ENCODE measurements at places on chromosomes 7 and 10.

- DNase-seq: no peak
Observed at GRCh38 chr10:122417667-122418066, 36.8 kb upstream of the ARMS2 start.

GRCh38 chr7:12133865-12134264 is 77.2 kb upstream of the TMEM106B start:
- DNase-seq: no peak

- no peak for DNase-seq
Observed at GRCh38 chr10:22620929-22621328, 93.4 kb downstream of the PIP4K2A start.

DNA sequence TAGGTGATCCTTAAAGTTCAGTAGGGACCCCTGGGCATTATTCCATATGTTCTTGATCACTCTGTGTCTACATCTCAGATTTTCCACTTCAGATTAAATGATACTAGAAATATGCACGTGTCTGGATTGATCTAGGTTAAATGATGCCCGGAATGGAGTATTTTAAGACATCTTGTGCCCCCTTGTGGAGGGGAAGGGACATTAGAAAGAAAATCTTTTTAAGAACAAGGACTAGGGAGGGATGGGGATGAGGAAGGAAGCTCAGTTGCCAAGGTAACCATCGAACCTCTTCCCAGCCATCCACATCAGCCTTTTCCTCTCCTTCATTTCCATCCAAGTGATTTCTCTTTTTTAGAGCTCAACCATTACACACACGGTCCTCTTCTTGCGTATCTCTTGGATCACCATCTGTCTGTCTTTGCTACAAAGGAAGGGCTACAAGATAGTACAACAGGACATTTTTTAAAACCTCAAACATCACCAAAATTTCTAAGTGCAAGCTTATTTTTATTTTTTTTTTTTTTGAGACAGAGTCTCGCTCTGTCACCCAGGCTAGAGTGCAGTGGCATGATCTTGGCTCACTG is 40.5 kb downstream of the PRSS2 start:
- no peak for DNase-seq

DNA sequence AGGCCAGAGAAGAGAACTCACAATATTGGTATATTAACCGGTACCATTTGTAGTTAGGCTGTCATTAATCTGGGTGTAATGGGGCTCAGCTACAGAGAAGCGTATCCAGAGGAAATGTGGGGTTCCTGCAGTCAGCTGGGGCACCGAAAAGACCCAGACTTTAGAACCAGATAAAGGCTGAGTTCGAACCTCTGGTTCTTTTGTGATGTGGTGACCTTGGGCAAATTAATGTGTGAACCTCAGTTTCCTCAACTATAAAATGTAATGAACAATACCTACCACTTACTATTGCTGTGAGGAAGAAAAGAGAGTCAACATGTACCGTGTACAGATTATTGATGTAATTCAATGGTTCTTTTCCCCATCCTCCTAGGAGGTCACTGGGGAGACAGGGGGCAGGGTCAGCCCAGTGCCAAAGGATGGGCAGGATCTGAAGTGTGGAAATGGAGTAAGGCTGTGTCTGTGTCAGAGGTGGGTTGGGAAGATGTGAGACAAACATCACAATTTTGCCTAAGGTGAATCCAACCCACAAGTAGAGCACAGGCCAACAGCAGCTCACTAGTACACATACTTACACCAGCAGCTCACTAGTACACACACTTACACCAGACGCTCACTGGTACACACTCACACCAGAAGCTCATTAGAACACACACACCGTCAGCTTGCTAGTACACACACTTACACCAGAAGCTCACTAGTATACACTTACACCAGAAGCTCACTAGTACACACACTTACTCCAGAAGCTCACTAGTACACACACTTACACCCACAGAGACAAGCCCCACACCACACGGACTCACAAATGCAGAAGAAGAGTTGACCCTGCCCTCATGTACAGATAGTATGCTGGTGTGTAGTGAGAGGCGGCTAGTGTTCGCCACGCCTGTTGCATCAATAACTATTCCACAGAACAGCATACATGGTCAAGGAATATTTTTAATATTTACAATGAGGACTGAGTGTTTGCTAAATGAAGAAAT is 28.0 kb downstream of the PRSS2 start:
- no peak for DNase-seq

GRCh38 chr10:74823791-74824183 is 2.6 kb upstream of the KAT6B start:
- DNase-seq: no peak

GRCh38 chr10:10684972-10685371 is 332.7 kb upstream of the CELF2 start:
- no peak for DNase-seq

DNA sequence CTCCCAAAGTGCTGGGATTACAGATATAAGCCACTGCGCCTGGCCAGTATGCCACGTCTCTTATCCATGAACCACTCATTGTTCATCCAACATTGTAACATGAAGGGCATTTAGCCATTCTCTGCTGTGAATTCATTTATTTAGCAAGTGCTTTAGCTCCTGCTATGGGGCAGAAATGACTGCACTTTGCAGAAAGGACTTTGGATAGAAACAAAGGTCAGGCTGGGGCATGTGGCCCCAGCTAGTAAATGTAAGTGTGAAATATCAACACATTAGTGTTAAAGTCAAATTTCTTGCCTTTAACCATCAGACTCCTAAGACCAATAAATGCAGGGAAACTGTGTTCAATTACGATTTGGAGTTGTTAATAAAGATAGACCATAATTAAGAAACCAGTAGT is 27.7 kb upstream of the TAX1BP1 start:
- no peak for DNase-seq

DNA sequence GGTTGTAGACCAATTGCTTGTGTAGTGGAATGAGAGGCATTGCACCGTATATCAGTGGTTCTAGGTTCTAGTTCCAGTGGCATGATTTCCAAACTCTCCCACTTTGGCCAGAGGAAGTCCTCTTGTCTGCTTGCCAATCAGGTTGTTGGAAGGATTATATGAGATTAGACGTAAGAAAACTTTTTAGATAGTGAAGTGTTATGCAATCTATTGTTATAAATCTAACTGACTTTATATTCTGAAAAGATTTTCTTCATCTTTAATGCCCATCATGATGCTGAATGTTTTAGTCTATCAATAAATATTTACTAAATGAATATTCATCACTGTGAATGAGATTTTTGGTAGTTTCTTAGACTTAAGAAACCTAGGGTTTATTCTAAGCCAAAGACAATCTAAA is 152.6 kb downstream of the TFPI2 start:
- DNase-seq: no peak

DNA sequence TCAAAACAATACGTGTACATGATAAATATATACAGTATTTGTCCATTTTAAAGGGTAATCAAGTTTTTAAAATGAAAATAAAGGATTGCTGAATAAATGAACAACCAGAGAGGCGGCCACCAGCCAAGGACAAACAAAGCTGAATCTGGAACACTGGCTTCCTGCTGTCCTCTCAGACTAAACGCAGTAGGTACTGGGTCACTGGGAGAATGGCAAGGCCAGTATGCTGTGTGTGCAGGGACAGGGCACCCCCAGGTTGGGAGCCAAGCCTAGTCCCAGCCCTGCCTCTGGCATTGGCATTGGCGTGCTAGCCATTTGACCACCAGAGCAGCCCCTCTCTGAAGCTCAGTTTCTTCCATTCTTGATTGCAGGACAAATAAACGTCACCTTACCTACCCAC is 33.8 kb downstream of the DLG5 start:
- DNase-seq: no peak

DNA sequence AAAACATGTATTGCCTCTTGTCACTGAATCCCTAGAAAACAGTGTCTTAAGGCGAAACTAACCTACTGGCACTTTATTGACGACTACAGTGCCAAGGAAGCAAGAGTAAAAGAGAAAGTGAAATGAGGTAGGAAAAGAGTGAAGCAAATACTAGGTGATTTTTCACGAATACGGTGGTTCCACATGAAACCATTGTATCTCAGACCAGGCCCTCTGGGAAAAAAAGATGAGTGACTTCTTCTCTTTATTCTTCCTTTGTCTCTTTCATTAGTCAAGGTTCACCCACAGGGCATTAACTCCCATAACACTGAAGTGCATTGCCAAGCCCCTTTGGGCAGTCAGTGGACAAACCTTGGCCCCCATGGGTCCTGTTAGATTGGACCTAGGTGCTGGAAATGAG is 16.2 kb upstream of the MACC1 start:
- DNase-seq: no peak

DNA sequence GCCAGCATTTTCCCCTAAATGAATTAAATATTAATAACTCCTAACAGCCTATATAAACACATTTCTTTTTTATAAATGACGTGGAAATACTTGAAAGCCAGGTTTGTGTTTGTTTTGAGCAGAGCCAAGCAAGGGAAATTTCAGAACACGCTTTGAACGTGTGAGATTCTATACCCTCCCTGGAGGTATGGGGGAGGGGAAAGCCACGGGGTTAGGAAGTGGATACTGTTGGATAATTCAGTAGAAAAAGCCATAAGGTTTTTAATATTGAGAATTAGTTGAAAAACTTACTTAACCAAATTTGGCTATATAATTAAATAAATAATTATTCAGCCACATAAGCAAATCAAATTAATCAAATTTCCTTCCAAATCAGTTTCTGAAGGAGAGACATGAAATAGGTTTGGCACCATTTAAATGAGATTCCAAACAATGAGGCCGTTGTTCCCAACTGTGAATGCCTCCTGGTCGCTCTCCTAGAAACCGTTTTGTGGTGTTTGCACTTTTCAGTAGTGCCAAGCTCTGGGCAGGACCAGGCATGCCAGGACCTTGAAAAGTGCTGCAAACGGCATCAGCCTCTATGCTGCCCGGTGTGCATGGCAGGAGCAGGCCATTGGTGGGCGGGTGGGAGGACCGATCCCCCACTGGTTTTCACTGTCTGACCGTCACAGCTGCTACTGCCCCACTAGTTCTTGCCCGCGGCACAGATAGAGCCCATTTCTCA is 88.1 kb downstream of the SEPTIN14 start:
- no peak for DNase-seq

GRCh38 chr10:9294132-9294663 is 1239.7 kb downstream of the GATA3 start:
- no peak for DNase-seq

DNA sequence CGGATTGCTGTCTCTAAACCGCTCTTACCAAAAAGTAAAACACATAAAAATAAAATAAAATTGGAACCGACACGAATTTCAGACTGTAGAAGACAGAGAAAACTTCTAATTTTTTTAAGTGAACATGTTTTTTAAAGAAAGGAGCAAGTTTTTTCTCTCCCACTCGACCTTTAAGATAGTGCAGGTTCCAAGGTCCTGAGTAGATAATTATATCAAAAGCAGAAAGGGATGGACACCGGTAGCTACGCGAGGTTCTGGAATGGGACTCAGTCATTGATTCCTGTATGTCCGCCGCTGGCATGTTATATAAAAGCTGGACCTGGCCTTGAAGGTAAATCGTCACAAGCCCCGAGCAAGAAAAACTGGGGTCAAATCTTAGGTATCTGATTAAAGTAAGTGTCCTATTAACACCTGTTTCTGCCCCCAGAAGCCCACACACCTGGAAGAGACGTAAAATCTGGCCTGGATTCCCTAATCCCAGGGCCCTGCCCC is 462 bp upstream of the CISD1 start:
- no peak for DNase-seq

GRCh38 chr10:5888843-5889623 is 660 bp downstream of the ANKRD16 start:
- DNase-seq: no peak

DNA sequence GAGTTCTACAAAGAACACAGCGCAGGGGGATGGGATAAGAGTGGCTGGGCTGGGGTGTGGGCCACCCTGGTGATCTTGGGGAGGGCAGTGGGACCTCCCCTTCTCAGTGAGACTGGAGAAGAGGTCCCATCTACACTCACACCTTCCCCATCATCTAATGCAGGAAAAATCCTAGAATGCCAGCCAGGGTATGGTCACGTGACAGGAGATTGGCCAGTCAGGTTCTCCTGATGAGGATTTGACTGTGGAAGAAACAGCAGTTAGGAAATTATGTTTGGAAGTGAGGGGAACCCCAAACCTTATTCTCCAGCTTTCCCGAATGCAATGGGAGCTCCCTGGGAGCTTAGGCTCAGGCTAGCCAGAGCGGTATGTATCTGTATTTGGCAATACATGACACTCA is 158.8 kb upstream of the GRB10 start:
- no peak for DNase-seq

- DNase-seq: no peak
Observed at GRCh38 chr7:29013082-29013695, 55.1 kb upstream of the TRIL start.

- no peak for DNase-seq
Observed at GRCh38 chr10:94288361-94289101, 74.2 kb downstream of the NOC3L start.

DNA sequence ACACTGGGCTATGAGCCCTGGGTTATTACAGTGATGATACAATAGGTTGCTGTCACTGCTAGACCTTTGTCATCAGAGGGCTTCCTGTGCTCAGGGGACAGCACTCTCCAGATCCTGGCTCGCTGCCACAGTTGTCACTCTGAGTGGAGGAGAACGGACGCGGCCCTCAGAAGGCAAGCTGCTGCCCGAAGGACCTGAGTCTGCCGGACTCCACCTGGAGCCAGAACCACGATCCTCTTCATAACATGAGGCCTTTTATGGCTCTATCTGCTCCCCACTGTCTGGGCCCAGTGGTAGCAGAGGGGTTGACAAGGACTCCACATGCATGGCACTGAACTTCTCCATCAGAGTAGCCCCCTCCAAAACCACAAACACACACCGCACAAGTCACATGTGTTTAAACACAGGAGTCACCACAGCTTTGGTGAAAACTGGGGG is 94.7 kb upstream of the EFCAB10 start:
- DNase-seq: no peak

GRCh38 chr7:120436487-120437060 is 163.6 kb downstream of the KCND2 start:
- DNase-seq: peak; percentile 58

- no peak for DNase-seq
Observed at GRCh38 chr10:113291413-113291812, 261.4 kb upstream of the HABP2 start.

- no peak for DNase-seq
Observed at GRCh38 chr10:24984906-24985305, 31.1 kb downstream of the ENKUR start.

- no peak for DNase-seq
Observed at GRCh38 chr10:85946713-85947326, 419.8 kb downstream of the GRID1 start.

GRCh38 chr7:130899071-130899560 is 165.1 kb upstream of the KLF14 start:
- DNase-seq: no peak

GRCh38 chr10:130232166-130233034 is 96.2 kb downstream of the GLRX3 start:
- no peak for DNase-seq

GRCh38 chr7:167090-167855 is 25.1 kb upstream of the FAM20C start:
- no peak for DNase-seq

DNA sequence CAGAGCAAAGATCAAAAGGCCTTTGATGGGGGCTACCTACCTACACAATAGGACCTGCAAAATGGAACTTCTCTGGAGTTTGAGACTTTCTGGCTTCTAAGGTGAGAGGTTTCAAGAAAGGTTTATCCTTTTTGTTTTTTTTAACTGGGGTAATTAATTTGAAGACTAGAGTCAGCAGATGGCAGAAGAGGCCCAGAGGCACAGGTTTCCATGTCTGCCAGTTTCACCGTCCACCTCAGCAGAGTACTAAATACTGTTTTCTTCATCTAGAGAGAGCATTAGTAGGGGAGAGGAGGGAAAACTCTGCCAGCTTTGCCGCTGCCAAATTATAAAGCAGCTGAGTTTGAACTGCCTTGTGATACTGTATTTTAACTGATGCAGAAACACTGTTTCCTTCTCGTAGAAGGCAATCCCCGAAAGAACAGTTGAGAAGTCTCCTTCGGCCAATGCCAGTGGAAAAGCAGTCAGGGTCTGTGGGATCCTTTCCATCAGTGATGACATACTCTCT is 138.7 kb downstream of the SLC25A13 start:
- no peak for DNase-seq

Measured in cerebellar nuclear complex (tissue), 1 donor.